Sigmoid colon (tissue), 7 donors: ENCODE measurements at places on chromosomes 1 and 21. TPM values are rescaled to one million over a fixed set of nuclear protein-coding genes. Genes with fewer than 3 reads are reported as not detected.

- H3K4me3 ChIP-seq: no peak overlapping the region
- no peaks in the 10 kb centered on the region for H3K36me3 ChIP-seq
- no peaks in the 10 kb centered on the region for H3K27me3 ChIP-seq
- DNase-seq: no peak
- no peaks in the 10 kb centered on the region for H3K4me1 ChIP-seq
- H3K27ac ChIP-seq: no peak overlapping the region
Observed at GRCh38 chr1:182357913-182358312, 33.7 kb downstream of the GLUL start.

DNA sequence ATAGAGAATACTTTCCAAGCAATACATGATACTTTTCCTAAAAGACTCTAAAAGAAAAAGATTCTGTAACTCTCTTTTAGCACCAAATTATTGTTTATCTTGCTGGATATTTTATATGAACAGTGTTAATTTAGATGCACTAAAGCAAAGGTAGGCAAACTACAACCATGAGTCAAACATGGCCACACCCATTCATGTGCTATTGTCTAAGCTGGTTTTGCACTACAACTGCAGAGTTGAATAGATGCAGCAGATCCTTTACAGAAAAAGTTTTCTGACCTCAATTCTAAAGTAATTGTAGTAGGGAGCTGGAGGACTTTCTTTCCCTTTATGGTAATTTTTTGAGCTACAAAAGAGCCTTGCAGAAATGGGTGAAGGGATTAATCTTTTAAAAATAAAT, 19.4 kb downstream of the BLZF1 start:
- H3K4me1 ChIP-seq: no peaks in the 10 kb centered on the region
- DNase-seq: no peak
- H3K36me3 ChIP-seq: peaks cover 97% of the 10 kb centered on the region
- H3K4me3 ChIP-seq: no peak overlapping the region

- no peak overlapping the region for H3K27ac ChIP-seq
- no peak overlapping the region for H3K4me3 ChIP-seq
- no peaks in the 10 kb centered on the region for H3K36me3 ChIP-seq
- DNase-seq: no peak
- no peaks in the 10 kb centered on the region for H3K4me1 ChIP-seq
Observed at GRCh38 chr21:9772348-9772672, 749.1 kb upstream of the TPTE start.

DNA sequence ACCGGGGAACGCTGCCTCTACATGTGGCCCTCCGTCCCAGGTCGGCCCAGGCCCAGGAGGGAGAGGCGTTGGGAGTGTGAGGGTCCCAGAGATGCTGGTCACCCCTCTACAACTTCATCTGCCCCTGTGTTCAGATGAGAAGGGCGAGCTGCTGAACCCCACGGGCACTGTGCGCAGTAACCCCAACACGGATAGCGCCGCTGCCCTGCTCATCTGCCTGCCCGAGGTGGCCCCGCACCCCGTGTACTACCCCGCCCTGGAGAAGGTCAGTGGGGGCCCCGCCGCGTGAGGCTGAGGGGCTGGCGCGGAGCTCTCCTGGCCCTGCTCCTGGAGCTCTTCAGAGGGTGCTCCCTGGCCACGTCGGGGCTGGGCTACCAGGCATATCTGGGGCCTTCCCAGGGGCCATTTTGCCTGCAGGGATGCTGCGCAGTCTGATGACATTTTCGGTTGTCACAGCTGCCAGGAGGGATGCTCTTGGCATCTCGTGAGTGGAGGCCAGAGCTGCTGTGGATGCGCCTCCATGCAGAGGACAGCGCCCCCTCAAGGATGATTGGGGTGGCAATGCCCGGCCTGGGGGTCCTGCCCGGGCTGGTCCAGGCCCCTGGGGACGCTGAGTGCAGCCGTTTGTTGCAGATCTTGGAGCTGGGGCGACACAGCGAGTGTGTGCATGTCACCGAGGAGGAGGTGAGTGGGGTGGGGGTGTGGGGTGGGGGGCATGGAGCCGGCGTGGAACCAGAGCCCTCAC, 68.6 kb downstream of the PIK3CD start:
- no peaks in the 10 kb centered on the region for H3K27me3 ChIP-seq
- peaks cover 16% of the 10 kb centered on the region for H3K4me1 ChIP-seq
- peaks cover 11% of the 10 kb centered on the region for H3K36me3 ChIP-seq
- no peak overlapping the region for H3K27ac ChIP-seq

DNA sequence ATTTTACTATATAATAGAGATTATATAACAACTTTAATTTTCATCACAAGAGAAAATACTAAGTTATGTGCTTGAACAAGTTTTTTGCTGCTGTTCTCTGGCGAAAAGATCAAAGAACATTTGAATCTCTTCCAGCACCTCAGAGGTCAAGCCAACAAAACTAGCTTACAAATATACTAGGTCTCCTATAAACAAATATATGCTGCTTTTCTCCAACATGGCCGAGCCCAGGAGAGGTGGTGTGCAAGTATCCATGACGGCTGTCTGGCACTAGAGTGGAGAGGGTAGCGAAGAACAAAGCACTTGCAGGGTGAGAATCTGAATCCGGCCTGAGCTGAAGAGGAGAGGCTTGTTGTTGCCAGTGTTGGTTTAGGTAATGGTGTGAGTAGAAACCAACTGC, 7.5 kb upstream of the FMO3 start:
- no peaks in the 10 kb centered on the region for H3K27me3 ChIP-seq
- peaks cover 7% of the 10 kb centered on the region for H3K4me1 ChIP-seq
- H3K4me3 ChIP-seq: no peak overlapping the region
- no peak overlapping the region for H3K27ac ChIP-seq
- no peak for DNase-seq
- no peaks in the 10 kb centered on the region for H3K36me3 ChIP-seq

DNA sequence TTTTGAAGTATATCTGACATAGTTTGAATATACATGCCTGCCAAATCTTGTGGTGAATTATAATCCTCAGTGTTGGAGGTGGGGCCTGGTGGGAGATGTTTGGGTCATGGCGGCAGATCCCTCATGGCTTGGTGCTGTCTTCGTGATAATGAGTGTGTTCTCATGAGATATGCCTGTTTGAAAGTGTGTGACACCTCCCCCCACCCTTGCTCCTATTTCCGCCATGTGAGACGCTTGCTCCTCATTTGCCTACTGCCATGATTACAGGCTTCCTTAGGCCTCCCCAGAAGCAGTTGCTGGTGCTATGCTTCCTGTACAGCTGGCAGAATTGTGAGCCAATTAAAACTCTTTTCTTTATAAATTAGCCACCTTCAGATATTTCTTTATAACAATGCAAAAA, 436.6 kb upstream of the BEND5 start:
- no peak overlapping the region for H3K27ac ChIP-seq
- no peak for DNase-seq
- H3K4me1 ChIP-seq: no peaks in the 10 kb centered on the region
- H3K27me3 ChIP-seq: no peaks in the 10 kb centered on the region

DNA sequence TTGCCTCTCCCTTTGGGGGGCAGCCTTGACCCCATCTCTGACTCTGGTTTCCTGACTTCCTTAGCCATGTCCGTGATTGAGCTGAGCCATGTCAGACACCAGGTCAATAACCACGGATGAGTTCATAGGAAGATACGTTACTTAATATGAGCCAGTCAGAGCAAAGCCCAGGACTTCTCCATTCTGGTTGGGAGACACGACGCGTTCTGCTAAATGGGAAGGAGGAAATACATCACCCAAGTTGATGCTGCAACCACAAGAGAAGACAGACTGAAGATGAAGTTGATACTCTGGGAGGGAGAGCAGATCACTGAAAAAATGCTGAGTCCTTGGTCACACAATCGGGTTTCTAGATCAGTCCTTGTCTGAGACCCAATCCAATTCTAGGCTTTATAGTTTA, 90.9 kb downstream of the MATN1 start:
- no peak overlapping the region for H3K27ac ChIP-seq
- H3K4me3 ChIP-seq: no peak overlapping the region
- H3K4me1 ChIP-seq: peaks cover 12% of the 10 kb centered on the region
- no peaks in the 10 kb centered on the region for H3K27me3 ChIP-seq

Gene TMCC2
- polyA plus RNA-seq: not detected

Gene CLCA4
- polyA plus RNA-seq: 854 TPM

Gene CYP4B1
- 4.8 TPM for polyA plus RNA-seq

Gene TTLL10
- polyA plus RNA-seq: 0.60 TPM

Gene CAMK1G
- polyA plus RNA-seq: not detected

Gene CFHR5
- polyA plus RNA-seq: not detected

Gene FCAMR
- polyA plus RNA-seq: not detected

Gene CLDN8
- 6.9 TPM for polyA plus RNA-seq
